ENCODE measurements at places on chromosomes 4 and X.

DNA sequence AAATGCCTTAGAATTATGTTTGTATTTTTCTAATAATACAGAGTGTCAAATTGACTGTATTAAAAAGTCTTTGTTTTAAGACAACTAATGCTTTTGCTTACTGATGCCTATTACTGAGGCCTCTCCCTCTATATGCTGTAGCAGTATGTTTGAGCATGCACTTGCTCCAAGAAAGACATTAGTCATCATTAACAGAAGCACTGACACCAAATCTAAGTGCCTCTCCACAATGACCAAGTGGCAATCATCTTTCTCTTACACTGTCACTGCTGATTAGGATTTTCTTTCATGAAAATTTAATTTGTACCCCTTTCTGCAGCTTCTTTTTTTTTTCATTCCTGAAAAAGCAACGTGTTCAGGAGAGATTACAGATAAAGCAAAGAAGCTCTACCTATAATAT, 11.1 kb upstream of the MAB21L2 start:
- DNase-seq, result no peak

GRCh38 chr4:150950657-150951288, 64.3 kb downstream of the LRBA start:
- no peak for DNase-seq

DNA sequence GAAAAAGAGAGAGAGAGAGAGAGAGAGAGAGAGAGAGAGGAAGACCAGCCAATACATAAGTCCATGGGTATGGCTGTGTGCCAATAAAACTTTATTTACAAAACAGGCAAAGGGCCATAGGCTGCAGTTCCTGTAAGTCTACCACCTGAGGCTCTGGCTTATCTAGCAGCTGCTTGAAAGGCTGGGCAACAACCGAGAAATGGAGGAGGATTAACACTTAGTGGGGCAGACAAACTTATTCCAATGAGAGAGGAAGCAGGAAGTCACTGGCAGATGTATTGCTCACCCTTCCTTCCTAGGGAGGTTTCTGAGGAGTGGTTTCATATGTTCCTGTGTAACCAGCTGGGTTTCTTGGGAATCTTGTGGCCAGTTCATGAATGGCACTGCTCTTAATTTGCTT, 4.7 kb upstream of the GPR143 start:
- no peak for DNase-seq

- DNase-seq, result no peak
Measured at GRCh38 chr4:5267408-5267807, 216.1 kb downstream of the STK32B start.

GRCh38 chrX:109911046-109911445, 91.9 kb upstream of the TMEM164 start:
- DNase-seq, result no peak

- no peak for DNase-seq
Measured at GRCh38 chr4:8331575-8331955, 62.0 kb downstream of the HTRA3 start.

- no peak for DNase-seq
Measured at GRCh38 chrX:625137-625691, 5.4 kb upstream of the SHOX start.

- no peak for DNase-seq
Measured at GRCh38 chrX:153984351-153985178, 12.0 kb downstream of the TMEM187 start.

- no peak for DNase-seq
Measured at GRCh38 chr4:16472537-16472936, 246.3 kb upstream of the TAPT1 start.

DNA sequence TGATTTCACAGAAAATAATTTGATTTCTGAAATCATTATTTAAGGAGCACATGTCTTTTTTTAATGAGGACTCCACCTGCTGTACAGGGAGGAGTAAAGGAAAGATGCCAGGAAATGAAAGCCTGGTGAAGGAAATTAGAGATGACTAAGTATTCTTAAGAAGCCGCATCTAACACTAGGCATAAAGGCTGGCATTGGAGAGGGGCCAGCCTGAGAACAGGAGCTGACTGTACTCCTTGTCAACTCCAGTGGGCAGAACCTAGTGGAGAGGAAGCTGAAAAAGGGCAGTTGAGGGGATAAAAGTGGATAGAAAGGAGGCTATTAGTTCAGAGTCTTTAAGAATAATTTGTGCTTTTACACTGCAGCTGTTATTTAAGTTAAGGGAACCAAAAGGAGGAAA, 393.0 kb downstream of the PPP1R2C start:
- DNase-seq, result no peak

- no peak for DNase-seq
Measured at GRCh38 chr4:23779839-23780238, 110.0 kb downstream of the PPARGC1A start.

DNA sequence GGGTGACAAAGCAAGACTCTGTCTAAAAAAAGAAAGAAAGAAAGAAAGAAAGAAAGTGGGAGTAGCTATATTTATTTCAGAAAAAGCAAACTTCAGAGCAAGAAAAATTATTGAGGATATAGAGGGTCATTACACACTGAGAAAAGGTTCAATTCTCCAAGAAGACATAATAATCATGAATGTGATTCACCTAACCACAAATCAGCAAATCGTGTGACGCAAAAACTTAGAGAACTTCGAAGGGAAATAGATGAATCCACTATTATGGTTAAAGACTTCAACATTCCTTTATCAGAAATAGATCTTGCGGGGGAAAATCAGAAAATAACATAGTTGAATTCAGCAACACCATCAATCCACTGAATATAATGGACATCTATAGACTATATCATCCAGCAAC, 219.3 kb upstream of the LDB2 start:
- DNase-seq, result no peak

DNA sequence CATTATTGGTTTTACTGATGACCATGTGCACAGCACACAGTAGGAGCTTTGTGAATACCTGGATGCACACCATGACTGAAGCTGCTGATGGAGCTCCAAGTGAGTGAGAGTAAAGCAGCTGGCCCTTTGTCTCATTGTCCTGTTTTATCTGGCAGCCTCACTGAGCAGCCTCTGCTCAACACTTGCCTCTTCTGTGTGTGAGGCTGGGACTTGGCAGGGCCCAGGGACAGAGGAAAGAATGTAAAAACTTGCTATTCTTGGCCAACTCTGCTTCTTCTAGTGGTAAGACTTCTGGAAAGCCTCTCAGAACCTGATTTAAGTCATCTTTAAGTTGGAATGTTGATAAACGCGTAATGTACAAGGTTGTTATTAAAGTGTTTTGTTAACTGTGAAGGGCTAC, 61.4 kb downstream of the BEX1 start:
- no peak for DNase-seq

DNA sequence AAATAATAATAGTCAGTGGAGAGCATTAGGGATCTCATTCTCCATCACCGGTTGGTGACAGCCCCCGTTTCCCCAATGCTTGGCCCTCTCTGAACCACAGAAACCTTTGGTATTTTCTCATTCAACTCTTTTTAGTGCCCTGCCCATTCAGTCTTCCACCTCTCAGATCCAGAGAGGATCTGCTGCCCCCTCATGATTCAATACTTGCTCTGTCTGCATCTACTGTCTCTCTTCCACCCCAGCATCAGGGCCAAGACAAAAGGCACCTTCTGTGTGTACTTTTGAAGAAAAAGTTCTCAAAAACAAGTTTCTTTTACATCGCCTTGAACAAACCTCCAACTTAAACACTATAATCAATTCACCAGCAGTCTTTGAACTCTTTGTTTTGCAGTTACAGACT, 19.3 kb downstream of the CLTRN start:
- no peak for DNase-seq

DNA sequence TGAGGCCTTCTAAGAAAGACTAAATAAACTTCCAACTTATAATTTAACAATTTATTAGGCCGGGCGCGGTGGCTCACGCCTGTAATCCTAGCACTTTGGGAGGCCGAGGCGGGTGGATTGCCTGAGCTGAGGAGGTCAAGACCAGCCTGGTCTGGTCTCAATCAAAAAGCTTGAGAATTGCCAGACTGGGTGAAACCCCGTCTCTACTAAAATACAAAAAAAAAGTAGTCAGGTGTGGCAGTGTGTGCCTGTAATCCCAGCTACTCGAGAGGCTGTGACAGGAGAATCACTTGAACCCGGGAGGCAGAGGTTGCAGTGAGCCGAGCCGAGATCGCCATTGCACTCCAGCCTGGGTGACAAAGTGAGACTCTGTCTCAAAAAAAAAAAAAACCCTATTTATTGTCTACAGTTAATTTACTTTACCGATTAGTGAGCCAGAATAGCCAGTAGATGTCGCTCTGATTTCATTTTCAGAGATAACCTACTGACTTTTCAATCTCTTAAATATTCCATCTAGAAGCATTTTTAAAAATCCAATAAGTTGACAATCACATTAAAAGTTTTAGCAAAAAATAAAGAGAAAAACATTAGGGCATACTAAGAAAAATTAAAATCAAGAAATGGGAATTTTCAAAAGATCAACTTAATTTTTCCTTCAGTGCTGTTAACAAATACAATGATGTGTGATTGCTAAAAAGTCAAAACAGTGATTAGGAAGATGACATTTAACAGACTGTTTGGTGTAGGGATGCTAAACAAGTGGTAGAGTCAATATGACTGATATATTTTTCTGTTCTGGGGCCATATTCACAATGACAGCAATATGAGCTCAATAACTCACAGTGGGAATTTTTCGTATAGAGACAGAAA, 4.3 kb upstream of the SHROOM3 start:
- no peak for DNase-seq

- DNase-seq, result no peak
Measured at GRCh38 chrX:149531599-149531998, 9.2 kb upstream of the EOLA1 start.

GRCh38 chrX:74449322-74449936, 28.1 kb downstream of the SLC16A2 start:
- DNase-seq, result no peak

- DNase-seq, result no peak
Measured at GRCh38 chr4:8351931-8352367, 82.4 kb downstream of the HTRA3 start.

GRCh38 chrX:139126493-139126892, 404.0 kb upstream of the F9 start:
- DNase-seq, result no peak

DNA sequence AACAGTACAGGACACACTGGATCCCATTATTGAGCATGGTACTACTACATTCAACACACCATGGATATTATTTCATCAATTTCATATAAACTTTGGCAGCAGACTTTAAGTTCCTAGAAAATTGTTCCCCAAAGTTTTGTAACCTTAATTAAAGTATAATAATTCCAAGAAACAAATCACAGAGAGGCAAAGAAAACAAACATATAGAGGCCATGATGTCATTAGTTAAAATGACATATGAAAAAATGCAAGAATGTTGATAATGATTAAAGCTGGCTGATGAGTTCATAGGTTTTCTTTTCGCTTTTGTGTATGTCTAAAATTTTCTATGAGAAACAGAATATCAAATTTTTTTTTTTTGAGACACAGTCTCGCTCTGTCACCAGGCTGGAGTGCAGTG, 26.8 kb downstream of the LRBA start:
- no peak for DNase-seq

DNA sequence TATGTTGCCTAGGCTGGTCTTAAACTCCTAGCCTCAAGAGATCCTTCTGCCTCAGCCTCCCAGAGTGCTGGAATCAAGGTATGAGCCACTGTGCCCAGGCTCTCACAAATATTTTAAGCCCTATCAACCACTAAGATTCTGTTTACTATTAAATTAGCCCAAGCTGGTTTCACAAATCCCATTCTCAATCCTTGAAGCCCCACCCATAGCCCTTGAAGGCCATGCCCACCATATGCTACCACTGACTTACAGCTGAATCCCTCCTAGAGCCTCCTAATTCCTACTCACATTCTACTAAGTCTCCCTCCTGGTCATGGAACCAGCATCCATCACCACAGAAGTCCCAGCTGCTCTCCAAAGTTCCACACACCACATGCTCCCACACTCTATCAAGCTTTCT, 9.7 kb downstream of the GRIPAP1 start:
- DNase-seq, result no peak

DNA sequence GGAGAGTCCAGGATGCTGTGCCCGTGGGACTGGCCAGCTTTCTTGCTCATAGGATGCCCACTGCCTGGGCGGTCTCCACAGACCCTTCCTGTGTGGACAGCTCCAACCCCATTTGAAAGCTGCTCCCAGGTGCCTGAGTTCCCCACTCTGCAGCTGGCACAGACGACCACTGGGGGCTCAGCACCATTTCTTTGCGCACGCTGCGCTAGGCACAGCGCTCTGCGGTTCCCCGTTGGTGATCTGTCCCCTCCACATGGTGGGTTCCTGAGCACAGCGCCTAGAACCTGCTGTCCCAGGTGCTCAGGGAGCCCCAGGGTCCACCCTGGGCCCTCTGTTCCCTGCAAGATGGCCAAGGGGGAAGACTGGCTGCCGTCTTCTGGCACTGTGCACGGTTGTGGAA, 45.4 kb upstream of the AFAP1 start:
- DNase-seq, result no peak

GRCh38 chrX:134604701-134605311, 53.5 kb downstream of the PLAC1 start:
- DNase-seq, result no peak

DNA sequence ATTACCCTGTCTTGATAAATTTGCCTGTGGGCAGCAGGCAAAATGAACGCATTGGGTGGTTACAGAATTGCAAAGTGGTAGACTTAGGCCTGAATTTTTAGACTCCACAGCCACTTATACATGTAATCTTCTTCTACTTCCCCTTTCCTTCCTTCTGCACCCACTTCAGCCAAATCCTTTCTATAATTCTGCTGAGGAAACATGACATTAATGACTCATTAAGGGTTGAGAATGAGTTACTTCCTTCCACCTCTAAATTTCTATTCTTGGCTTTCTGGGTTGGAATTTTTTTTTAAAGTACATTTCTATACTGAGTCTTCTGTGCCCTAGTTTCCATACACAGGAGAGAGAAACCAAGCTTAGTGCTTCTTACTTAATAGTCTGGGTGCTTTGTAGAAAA, 10.1 kb downstream of the PAPSS1 start:
- no peak for DNase-seq

DNA sequence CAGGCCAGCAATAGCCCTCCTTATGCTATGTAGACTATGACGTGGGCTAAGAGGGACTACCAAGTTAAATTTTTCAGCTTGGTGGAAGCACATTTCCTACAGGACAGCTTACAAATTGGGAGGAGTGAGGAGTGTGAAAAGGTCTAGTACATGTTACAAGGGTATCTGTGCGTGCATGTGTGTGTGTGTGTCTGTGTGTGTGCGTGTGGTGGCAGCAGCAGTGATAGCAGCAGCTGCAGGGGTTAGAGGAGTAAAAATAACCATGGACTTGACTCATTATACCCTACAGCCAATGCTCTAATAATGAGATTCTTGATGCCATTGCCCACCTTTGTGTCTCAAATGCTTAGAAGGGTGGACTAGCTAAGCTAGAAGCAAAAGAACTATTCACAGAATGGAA, 88.6 kb downstream of the SLC9A7 start:
- no peak for DNase-seq

GRCh38 chr4:38563707-38564495, 100.1 kb upstream of the KLF3 start:
- DNase-seq, result no peak

- peak; percentile 28 for DNase-seq
Measured at GRCh38 chrX:9227276-9227675, 193.3 kb upstream of the FAM9B start.

- DNase-seq, result no peak
Measured at GRCh38 chr4:175109933-175110332, 191.8 kb downstream of the ADAM29 start.

GRCh38 chr4:26819478-26820095, 41.1 kb upstream of the STIM2 start:
- DNase-seq, result no peak

Data from fibroblast of skin of left biceps (primary cell).